ENCODE measurements at places on chromosomes 3 and 15. TPM values are rescaled to one million over a fixed set of nuclear protein-coding genes. Genes with fewer than 3 reads are reported as not detected.

Gene ZNF660
- 0.95 TPM for total RNA-seq

Gene FGF12
- total RNA-seq = 15.7 TPM

Gene CELSR3
- 28.5 TPM for total RNA-seq

GRCh38 chr3:172061724-172062184 lies 22.4 kb downstream of the FNDC3B start:
- peak overlapping the region; percentile 39 for H3K4me3 ChIP-seq
- H3K27me3 ChIP-seq = no peaks in the 10 kb centered on the region
- H3K27ac ChIP-seq = peak overlapping the region; percentile 51
- peaks cover 91% of the 10 kb centered on the region for H3K36me3 ChIP-seq
- H3K4me1 ChIP-seq = peaks cover 87% of the 10 kb centered on the region

Measured in Calu3 (cell line).